ENCODE measurements at places on chromosomes 5 and 9.

GRCh38 chr9:33850267-33850629 lies 33.3 kb downstream of the UBE2R2 start:
- DNase-seq: no peak

- DNase-seq: no peak
Observed at GRCh38 chr5:79687889-79688288, 1.7 kb upstream of the CMYA5 start.

GRCh38 chr5:72355706-72356299 lies 35.6 kb downstream of the PTCD2 start:
- no peak for DNase-seq

DNA sequence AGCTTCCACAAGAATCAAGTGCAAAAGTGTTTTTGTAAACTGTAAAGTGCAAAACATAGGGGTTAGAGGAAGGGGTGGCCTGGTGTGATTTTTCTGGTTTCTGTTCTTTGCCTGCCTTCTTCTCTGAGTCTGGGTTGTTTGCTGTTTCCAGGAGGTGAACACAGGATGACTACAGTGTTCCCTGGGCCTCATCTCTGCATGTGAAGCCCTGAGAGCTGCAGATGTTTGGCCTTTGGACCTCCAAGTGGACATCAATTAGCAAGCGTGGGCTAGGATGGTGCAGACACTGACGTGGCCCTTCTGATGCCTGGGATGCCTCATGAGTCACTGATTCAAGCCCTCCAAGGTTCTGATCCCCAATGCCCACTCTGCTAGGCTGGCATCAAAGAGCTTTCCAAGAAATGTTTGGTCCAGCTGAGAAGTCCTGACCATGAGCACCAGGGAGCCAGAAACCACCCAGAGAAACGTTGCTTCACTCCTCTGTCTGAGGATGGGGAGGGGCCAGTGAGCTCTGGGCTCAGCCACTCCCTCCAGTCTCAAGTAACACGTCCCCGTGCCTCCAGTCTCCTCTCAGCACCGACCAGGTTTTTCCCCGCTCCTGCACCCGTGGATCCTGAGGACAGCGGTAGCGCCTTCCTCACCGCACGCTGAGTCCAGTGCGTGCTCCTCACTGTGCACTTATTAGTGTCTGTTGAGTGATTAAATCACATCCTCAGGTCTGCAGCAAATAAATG lies 7.6 kb downstream of the IL9 start:
- no peak for DNase-seq

GRCh38 chr5:43646992-43647391 lies 44.0 kb downstream of the NNT start:
- DNase-seq: no peak

GRCh38 chr9:19373527-19373926 lies 6.5 kb downstream of the RPS6 start:
- no peak for DNase-seq

DNA sequence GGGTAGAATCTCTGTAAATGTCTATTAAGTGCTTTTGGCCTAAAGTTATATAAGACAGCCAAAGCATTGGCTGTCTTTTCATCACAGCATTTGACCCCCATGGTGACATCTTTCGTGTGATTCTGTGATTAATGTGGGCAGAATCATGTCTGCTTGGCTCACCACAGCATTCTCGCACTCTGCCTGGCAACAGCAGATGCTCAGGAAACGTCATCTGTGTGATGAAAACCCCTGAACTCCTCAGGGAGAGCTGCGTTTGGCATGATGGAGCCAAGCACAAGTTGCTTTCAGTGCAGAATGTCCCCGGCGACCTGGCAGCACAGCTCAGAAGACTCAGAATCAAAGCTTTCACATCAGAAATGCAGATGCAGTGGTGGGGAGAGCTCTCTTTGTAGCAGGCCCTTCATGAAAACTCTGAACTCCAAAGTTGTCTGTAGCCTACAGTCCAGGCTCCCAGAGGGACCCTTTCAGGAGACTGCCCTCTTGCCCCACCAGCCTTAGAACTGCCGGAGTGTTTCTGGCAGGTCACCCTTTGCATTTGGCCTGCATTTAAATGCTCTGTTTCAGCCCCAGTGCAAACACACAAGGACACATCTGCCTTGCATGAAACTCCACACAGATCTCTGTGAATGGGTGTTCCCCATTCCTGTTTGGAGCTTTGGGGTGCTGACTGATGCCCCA lies 155.6 kb upstream of the PANK3 start:
- DNase-seq: no peak

GRCh38 chr9:76893395-76893932 lies 12.4 kb downstream of the PRUNE2 start:
- DNase-seq: no peak

GRCh38 chr5:83414601-83415000 lies 56.9 kb upstream of the VCAN start:
- DNase-seq: no peak

- no peak for DNase-seq
Observed at GRCh38 chr5:162473041-162473714, 405.6 kb downstream of the GABRG2 start.

DNA sequence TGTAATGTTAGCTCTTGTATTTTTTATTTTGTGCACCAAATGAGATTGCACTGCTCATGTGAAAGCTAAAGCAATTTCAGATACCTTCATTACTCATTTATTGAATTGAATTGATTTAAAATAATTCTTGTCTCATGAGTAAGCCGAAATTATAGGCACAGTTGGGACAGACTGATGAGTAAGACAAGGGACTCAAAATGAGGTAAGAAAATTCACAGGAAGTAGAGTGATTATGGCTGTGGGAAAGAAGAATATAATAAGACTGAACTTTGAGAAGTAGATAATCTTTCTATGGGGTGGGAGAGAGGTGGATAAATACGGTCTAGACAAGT lies 51.1 kb downstream of the NUDT12 start:
- DNase-seq: no peak

DNA sequence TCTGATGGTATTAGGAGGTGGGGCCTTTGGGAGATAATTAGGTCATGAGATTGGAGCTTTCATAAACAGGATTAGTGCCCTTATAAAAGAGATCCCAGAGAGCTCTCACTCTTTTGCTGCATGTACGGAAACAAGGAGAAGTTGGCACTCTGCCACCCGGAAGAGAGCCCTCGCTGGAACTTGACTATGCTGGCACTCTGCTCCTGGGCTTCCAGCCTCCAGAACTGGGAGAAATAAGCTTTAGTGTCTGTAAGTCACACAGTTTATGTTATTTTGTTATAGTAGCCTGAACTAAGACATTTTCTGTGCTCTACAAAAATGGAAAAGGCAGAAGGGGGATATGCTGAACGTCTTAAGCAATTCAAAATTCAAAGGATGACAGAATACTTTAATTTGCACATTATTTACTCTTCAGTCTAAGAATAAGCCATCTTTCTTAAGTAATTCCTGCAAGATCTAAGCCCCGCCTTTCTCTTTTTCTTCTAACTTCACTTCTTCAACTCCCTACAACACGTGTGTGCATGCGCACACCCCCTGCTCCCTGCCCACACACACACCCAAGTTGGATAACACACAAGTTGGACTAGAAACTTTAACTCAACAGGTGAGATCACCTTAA lies 17.3 kb downstream of the NFIB start:
- DNase-seq: no peak

DNA sequence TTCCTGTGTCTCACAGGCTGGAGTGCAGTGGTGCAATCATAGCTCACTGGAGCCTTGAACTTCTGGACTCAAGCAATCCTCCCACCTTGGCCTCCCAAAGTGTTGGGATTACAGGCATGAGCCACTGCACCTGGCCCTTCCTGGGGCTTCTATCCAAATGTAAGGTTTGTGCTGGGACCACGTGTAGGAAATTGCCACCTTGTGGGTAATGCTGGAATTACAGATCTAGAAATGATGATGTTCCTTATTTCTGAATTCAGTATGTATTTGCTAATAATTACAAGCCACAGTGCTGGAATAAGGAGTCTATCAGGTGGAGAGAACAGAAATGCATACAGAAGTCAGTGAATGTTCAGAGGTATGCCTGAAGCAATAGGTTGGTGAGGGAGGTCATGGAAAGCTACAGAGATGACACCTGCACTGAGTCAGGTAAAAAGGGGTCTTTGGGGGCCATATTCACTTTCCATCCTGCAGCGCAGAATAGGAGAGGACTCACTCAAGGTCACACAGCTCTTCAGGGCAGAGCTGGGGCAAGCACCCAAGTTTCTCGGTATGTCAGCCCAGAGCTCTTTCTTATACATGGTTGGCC lies 8.8 kb upstream of the IGFBPL1 start:
- DNase-seq: no peak

DNA sequence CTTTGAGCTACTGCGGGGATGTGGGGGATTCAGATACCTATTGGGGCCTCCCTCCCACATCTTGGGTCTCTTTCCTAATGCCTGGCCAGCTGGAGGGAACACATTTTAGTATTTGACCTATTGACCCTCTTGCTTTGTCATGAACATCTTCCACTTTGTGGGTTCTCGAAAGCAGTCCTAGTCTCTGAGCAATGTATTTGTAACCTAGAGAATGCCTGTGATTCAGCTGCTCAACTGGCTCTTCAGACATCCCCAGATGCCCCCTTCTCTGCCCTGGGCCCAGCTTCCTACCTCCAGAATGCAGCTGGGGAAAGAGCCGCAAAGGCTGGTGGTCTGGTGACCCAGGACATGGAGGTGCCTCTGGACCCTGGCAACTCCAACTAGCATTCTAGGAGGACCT lies 32.2 kb downstream of the APTX start:
- DNase-seq: no peak

DNA sequence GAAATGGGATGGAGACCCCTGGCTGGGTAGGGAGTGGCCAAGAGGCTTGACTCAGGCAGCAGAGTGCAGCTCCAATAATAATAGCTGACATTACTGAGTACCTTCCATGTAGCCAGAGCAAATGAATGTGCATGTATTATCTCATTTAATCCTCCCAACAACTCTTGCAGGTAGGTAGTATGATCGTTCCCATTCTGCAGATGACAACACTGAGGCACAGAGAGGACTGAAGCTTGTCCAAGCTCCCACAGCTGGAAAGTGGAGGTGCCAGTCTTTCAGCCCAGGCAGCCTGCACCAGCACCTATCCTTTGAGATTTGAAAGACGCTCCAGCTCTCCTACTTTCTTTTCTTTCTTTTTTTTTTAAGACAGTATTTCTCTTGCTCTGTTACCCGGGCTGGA lies 87.6 kb downstream of the PCDH1 start:
- DNase-seq: no peak

- no peak for DNase-seq
Observed at GRCh38 chr5:153623751-153624450, 133.4 kb downstream of the GRIA1 start.

DNA sequence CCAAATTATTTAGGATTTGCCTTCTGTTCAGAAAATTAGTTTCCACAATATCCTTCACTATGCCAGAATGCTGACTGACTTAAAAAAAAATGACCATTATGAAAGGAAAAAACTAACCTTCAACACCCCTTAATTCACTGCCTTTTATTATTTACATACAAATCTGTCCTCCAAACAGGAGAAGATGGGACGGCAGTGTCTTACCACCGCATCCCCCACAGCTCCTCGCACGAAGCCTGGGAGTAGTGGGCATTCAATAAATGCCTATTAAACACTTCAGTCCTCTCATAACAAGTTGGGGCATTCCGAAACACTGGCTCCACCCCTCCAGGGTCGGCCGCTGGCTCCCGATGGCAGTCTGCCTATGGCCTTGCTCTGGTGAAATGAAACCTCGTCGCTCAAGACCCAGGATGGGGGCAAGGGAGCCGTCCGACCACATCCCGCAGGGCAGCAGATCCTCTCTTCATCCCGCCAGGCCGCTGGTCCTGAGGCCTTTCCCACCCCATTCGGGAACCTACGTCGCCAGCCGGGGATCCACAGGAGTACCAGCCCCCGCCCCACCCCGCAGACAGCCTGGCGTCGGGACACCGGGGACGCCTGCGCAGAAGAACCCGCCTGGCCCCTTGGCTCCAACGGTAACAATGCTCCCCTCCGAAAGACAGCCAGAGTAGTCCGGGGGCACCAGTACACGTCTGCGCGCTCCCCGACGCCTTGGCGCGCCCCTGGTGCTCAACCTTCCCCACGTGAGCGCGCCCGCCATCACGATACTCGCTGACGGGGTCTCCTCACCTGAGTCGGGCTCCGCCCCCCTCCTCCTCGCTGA lies 613 bp downstream of the ZBTB5 start:
- peak; percentile 88 for DNase-seq

GRCh38 chr5:139708877-139709581 lies 60.9 kb downstream of the CXXC5 start:
- DNase-seq: no peak

DNA sequence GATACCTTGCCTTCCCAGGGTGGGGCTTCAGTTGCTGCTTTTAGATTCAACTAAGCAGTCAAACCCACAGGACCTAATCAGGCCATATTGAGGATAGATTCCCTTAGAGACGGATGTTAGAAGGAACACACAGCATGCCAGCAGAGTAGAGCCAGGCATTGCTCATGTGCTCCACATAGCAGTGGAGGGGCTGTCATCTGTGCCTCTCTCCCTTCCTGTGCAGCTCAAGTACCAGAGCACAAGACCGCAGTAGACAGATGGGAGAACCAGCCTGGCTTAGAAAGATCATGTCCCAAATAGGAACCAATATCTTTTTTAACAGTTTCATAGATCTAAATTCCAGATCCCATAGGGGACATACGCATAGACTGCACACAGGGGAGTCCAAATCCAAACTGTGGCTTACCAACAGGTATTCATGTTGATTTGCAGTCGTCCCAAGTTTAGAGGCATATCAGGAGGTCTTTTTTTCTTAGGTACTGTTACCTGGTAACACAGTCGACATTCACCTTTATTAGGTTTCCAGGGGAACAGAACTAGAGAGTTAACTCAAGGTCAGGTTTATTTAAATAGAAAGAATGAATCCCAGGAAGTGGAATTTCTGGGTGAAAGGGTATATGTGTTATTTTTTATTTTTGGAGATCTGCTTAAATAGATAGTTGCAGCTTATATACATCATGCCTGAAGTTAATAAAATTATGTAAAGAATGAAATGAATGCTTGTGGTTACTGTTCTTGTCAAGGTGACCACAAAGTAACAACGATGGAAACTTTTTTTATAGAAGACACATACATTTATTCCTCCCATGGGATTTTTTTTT lies 43.5 kb upstream of the PCAT7 start:
- DNase-seq: no peak

DNA sequence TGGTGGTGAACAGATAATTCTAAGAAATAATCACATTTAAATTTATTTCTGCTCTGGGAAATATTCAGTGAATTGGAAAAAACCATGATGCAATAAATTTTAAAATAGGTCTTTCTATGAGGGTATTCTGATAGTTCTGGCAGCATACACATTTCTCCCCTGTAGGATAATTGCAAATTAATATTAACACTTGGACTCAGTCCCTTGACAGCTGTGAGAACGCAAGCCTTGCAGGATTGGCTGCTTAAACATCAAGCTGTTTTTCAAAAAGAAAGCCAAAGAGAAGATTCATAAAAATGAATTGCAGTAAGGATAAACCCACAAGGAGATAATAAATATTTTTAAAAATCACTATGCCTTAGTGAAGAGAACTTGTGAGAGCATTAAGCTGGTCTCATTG lies 180.0 kb downstream of the MTRR start:
- DNase-seq: no peak
